Cardiac muscle cell (in vitro differentiated cells and primary cell): ENCODE measurements at places on chromosomes 13 and 19. TPM values are rescaled to one million over a fixed set of nuclear protein-coding genes. Genes with fewer than 3 reads are reported as not detected.

Gene CD79A
- 0.22 and 0.24 TPM in 2 replicates for polyA plus RNA-seq

Gene TMIGD2
- 0.84 and 2.9 TPM in 2 replicates for polyA plus RNA-seq

Gene URAD
- polyA plus RNA-seq, result not detected in 2 replicates

Gene CKAP2
- 24.9 and 82.6 TPM in 2 replicates for polyA plus RNA-seq

Gene GZMM
- polyA plus RNA-seq, result 0.39 TPM in 1 of 2 replicates, not detected in the other
